ENCODE measurements at places on chromosomes 5 and 9.

DNA sequence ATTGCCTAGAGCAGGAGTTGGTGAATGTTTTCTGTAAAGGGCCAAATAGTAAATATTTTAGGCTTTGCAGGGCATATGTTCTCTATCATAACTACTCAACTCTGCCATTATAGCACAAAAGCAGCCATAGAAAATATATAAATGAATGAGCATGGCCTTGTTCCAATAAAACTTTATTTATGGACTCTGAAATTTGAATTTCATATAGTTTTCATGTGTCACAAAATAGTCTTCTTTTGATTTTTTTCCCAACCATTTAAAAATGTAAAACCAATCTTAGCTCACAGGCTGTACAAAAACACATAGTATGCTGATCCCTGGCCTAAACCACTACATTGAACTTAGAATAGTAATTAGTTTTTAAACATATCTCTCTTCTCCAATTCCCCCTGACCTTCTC lies 179.6 kb downstream of the ZNF462 start:
- DNase-seq: no peak

- DNase-seq: no peak
Observed at GRCh38 chr5:149267241-149267973, 4.3 kb upstream of the AFAP1L1 start.

DNA sequence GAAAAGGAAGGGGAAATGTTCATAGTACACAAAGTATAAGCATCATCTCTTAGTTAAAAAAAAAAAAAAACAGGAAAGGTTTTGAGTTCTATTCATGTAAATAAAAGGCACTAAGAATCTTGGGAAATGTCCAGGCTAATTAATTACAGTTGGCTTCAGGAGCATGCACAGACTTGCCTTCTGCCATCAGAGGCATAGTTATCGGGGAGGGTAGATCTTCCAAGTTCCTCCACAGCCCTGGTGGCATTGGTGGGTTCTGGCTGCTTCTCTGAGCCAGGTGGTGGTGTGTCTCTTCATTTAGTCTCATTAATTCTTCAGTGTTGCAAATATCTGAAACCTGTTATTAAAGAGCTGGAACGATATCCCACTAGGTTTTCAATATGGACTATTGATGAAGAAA lies 85.2 kb downstream of the TMEM252 start:
- DNase-seq: no peak

- no peak for DNase-seq
Observed at GRCh38 chr9:116361547-116361946, 208.0 kb downstream of the PAPPA start.
